Bone marrow (tissue), 2 donors: ENCODE measurements at places on chromosomes 4 and X.

- DNase-seq, result no peak
These were observed 2.2 kb downstream of the UGT2B4 start for GRCh38 chr4:69493515-69493914.

DNA sequence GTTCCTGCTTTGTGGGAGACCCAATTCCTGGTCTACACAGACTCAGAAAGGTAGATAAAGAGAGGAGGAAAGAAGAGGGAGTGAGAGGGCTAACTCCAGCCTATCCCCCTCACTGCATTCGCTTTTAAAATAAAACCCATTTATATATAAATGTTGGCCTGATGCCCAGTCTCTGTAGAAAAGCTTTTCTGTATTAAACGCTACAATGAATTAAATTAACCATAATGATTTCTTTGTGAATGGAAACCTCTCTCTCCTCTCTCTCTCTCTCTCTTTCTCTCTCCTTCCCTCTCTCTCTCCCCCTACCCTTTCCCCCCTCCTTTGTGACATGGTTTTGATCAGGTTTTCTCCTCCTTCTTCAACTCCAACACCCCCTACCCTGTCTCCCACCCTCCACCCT lies 34.8 kb downstream of the PJA1 start:
- DNase-seq, result no peak

DNA sequence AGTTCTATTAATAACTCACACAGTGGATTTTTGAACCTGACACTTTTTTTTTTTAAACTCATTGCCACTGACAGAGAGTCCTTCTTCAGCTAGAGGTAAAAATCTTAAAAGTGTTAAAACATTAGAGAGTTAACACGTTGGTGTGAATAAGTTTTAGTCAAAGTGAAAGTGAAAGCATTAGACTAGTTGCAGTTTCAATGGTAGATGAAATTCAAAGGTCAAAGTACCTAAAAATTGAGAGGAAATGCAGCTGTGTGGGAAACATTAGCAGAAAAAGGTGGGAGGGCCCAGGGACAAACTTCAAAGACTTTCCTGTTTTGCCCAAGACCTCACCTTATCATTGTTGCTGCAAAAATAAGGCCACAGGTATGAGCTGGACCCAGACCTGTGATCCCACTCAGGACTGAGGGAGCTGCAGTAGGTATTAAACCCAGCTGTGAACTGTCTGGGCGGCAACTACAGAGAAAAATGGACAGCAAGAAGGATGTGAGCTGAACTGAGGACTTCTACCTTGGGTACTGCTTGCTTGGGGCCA lies 17.6 kb upstream of the GABRA4 start:
- DNase-seq, result no peak

- DNase-seq, result no peak
These were observed 261.1 kb upstream of the PLCXD1 start for GRCh38 chrX:19912-20571.

GRCh38 chr4:26938516-26938915 lies 77.9 kb downstream of the STIM2 start:
- DNase-seq, result no peak

GRCh38 chr4:79526641-79527565 lies 118.9 kb upstream of the GK2 start:
- no peak for DNase-seq

DNA sequence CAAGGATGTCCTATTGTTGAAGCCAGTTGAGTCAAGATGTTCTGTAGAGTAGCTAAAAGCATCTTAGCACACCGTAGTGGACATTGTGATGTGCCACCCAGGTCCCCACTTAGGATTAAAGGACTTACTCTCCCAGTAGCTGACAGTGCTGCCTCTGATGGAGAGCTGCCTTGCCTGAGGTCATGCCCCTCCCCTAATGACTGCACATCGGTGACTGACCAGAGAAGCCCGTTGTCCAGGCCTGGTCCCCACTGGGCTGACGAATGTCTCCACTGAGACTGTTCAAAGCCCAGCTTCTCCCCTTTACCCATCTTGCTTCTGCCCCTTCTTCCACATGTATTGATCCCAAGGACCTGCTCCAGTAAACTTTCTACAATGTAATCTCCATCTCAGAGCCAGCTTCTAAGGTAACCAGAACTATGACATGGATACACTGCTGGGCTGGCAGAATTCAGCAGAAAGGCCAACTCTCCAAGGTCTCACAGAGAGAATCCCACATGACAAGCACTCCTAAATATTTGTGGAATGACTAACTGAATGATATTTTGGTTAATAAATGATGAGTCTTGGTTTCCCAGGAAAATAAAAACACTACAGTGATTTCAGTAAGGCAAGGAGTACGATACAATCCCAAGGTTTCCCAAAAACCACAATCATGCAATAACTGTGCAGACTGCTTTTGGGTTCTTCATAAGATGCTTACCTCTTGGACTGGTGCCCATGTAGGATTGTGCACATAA lies 82.4 kb upstream of the TMEM150C start:
- DNase-seq, result no peak

DNA sequence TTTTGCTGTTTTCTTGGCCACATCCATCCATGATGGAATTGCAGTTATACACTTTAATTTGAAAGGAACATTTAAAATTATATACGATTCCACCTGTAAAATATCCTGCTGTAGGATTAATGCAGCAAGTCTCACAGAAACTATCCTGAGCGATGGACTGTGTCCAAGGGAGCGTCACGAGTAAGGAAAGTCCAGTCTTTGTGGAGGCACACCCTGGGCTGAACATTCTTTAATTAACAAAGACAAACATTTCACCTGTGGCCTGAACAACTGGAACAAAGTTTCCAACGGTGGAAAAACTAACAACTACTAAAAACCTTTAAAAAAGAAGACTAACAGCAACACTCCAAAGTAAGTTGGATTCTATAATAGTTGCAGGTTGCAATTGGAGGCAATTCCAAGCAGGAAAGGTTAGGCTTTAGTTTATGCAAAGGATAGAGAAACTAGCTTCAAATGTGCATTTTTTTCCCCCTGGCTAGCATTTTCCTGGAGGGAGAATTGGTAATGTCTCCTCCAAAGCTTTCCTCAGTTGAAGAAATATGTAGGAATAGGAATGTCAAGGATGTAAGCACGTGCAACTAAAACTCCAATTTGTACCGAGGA lies 11.0 kb downstream of the EREG start:
- DNase-seq, result no peak

DNA sequence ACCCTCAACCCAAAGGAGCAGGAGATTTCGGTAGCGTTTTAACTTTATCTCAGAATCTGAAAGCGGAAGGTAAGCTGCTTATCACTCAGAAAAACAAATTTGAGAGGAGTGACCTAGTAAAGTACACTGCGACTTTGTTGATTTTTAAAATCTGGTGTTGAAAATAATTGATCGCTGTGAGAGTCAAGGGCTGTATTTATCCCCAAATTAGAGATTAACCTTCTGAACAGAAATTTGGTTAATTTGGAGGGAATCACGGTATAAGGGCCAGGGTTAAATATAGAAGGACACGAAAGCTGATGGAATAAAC lies 212 bp downstream of the CLCN4 start:
- DNase-seq, result no peak

DNA sequence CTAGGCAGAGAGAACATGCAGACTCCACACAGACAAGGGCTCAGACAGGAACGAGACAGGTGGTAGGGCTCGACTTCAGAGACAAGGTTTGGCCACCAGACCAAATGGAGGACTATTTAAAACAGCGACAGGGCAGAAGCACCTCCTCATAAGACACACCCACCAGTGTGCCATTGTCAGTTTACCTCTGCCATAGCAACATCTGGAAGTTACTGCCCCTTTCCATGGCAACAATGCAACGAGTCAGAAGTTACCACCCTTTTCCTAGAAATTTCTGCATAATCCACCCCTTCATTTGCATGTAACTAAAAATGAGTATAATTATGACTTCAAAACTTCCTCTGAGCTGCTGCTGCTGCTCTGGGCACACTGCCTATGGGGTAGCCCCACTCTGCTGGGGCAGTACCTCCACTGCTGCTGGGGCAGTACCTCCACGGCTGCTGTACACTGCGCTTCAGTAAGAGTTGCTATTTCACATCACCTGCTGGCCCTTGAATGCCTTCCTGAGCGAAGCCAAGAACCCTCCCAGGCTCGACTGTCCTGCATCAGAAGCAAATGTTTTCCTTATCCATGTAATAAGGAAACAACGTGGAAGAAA lies 2222.3 kb upstream of the AGA start:
- no peak for DNase-seq

DNA sequence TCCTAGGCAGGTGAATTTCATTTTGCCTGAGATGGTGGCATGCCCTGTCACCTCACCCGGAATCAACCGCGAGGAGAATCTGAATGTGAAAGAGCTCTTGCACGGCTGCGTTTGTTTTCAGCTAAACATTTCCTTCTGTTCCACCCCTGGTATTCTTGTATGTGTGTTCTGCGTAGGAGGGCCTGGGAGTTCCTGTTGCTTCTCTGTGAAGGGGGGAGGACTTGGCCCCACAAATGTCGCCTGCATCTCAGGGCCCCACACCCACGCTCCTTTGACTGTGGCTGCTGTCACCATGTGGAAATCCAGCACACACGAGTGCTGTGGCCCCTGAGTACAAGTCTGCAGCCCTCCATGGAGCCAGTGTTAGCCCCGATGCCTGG lies 45.8 kb upstream of the CLCN4 start:
- DNase-seq, result peak; percentile 93

DNA sequence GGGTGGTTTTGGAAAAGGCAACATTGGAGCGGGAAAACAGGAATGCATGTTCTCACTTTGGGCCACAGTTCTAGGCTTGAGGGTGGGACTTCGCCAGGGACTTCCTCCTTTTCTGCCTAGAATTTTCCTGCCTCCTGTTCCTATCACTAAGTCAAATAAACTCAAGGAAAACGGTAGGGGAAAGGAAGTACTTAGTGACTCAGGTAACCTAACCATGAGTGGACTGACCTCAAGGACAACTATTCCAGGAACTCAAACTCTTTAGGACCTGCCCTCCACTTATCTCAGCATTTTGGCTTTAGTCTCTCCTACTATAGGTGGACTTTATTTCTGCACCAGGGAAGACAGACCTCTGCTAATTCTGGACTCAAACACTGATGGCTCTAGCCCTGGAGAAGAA lies 281.7 kb downstream of the ZNF674 start:
- DNase-seq, result no peak

DNA sequence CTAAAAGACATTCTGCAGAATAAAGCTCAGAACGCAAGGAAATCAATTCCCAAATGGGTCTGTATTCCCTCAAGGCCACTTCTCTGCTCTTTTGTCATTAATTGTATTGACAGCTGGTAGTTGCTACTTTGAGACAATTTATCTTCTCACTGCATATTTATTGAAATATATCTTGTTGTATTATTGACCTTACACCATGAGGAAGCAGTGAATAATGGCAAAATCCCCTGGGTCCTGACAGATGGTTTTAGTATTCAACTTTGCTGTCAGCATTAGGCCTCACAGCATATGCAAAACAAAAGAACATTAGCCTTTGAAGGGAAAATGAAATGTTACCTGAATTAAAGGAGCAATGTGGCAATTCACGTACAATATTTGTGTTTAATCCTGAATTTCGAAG lies 406.1 kb upstream of the TRAM1L1 start:
- DNase-seq, result no peak

DNA sequence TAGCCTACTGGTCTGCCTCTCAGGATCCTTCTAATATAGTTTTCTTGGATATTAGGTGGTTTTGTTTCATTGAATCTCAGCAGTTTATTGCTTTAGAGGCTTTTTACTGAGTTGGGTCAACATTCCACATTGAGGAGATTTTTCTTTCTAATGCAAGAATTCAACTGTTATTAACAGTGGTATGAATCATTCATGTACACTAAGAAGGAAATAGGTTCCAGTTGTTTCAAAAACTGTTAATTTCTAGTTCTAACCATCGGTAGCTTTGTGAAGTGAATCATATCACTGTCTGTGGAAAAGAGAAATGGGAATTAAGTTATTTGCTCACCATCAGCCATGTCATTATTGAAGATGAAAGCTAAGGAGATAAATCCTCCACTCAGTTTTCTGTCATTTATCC lies 331.5 kb downstream of the RPA4 start:
- no peak for DNase-seq

- DNase-seq, result no peak
These were observed 69.9 kb upstream of the ELOVL6 start for GRCh38 chr4:110268352-110268751.

- no peak for DNase-seq
These were observed 123.8 kb upstream of the CXCL13 start for GRCh38 chr4:77481856-77482255.

GRCh38 chr4:175776217-175776616 lies 35.8 kb downstream of the GPM6A start:
- DNase-seq, result no peak

DNA sequence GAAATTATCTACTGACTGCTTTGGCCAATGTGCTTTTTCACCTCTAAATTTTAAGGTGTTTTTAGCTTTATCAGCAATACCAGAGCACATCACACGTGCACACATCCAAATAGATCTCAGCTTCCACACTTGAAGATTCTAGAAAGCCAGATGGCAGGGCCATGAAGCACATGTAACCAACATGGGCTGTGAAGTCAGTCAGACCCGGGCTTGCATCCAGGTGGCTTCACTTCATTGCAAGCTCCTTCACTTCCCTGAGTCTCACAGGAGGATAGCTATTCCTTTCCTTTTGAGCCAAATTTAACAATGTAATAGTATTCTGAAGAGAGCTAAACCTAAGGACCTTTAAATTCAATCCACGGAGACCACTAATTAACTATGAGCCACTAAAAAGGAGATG lies 86.5 kb downstream of the SH3RF1 start:
- no peak for DNase-seq

- DNase-seq, result peak; percentile 75
These were observed 557.6 kb upstream of the DIPK2B start for GRCh38 chrX:45758319-45758718.

GRCh38 chrX:17024886-17025285 lies 78.4 kb downstream of the REPS2 start:
- peak; percentile 29 for DNase-seq

GRCh38 chr4:154877110-154877760 lies 96.2 kb downstream of the RBM46 start:
- DNase-seq, result no peak

GRCh38 chr4:128354205-128354821 lies 66.7 kb upstream of the PGRMC2 start:
- DNase-seq, result no peak

DNA sequence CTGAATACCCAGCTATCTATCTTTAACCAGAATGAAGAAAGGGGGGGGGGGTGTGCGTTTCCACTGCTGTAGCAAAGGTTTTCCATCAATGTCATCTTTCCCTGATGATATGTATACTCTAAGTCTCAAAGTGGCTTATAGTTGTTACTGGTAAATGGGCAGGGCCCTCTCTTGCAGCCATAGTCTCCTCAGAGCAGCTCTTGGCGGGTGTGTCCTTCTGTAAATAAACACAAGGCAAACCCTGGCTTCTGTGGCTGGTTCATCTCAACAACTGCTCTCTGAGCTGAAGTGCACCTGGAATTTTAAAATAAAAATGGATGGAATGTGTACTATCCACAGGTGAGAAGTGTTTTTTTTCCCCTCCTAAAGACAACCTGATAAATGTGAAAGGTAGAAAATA lies 57.5 kb upstream of the SCML1 start:
- DNase-seq, result no peak
